A172 (cell line): ENCODE measurements at places on chromosomes 2 and 18. TPM values are rescaled to one million over a fixed set of nuclear protein-coding genes. Genes with fewer than 3 reads are reported as not detected.

DNA sequence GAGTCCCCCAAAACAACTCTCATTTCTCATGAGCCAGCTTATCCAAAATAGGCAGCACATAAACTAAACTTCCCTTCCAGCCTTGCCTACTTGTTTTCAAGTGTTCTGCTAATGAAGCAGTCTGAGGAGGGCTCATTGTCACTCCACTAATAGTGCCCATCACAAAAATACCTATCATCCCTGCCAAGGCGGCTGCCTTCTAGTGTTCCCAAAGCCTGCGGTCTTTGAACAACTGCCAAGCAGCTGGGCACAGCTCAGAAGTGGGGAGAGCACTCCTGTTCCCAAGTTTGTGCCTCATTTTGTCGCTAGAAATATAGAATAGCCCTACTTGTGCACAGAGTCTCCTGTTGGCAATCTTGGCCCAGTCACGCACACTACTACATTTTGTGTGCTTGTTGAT lies 50.3 kb downstream of the DTNA start:
- DNase-seq, result no peak

GPR45 gene
- total RNA-seq, result not detected in 2 replicates

- DNase-seq, result no peak
Measured at GRCh38 chr18:48036226-48036625, 105.8 kb upstream of the SMAD2 start.

- DNase-seq, result no peak
Measured at GRCh38 chr2:146817613-146818012, 1027.2 kb upstream of the ACVR2A start.

DNA sequence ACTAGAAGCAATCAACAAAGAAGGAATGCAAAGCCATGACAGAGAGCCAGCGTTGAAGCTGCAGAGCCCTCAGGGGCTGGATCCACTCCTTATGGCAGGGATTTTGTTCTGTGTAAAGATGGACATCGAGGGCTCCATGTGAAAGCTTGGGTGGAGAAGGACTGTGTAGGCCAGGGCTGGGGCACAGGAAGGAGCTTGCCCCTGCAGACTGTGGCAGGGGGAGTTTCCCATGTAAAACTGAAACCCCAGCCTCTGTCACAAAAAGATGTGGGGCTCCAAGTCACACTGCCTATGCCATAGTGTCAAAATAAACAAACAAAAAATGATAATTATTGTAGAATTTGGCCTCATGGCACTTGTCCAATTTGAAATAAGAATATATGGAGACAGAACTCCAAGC lies 408.7 kb upstream of the HS6ST1 start:
- DNase-seq, result no peak

DNA sequence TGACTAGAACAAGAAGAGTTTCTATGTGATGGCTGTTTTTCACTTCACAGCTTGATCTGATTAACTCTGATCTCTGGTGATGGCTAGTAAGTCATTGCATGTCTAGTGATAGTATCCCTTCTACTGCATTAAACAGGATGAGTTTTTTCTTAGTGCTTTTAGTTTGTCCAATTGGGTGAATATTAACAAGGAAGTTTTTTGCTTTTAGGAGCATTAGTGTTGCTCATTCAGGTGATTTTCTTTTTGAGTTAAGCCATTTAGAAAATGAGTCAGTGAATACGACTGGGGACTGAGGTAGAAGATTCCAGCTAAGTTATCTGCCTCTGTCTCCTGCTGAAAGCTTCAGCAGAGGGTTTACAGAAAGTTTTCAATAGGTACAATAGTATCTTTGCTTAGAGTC lies 306.7 kb downstream of the PIK3C3 start:
- no peak for DNase-seq

DNA sequence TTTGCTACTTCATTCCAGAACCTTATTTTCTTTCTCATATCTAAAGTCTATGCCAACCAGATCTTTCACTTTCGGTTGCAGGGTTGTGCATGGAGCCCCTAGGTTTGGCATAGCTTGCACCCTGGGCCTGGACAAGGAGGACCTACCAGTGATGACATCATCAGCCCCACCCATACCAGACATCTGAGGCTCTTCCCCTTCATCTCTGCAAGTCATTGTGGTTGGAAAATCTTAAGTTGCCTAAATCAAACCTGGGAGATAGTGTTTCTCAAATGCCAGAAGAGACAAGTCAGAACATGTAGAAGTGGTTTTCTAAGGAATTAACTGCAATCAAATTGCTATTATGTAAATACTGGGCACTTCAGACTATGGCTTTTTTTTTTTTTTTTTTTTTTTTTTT lies 363.3 kb downstream of the ZNF516 start:
- DNase-seq, result peak; percentile 1

DNA sequence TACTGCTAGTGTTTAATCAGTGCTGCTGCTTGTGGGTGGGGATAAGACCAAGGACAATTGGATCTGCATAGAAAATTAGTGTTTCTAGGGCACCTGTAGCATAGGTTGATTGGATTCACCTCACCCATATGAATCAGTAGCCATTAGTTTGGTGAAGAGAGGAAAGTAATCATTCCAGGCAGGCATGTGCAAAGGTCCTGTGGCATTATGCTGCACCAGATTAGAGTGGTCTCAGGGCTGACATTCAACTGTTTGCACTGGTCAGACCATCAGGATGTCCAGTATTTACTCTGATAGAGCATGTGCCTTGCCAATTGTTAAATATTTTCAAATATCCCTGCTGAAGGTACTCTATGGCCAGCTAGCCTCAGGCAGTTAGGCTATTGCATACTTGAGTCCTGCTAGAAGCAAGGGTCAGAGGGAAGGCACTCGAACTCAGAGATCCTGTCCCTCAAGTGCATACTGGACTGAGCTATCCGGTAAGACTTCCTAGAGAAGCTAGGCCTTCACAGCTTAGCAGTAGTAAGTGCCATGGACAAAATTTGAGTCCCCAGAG lies 64.7 kb downstream of the SKA1 start:
- no peak for DNase-seq

CLIP4 gene
- 26.9 and 40.2 TPM in 2 replicates for total RNA-seq

GRCh38 chr2:159987181-159987580 lies 75.2 kb downstream of the PLA2R1 start:
- DNase-seq, result no peak

DNA sequence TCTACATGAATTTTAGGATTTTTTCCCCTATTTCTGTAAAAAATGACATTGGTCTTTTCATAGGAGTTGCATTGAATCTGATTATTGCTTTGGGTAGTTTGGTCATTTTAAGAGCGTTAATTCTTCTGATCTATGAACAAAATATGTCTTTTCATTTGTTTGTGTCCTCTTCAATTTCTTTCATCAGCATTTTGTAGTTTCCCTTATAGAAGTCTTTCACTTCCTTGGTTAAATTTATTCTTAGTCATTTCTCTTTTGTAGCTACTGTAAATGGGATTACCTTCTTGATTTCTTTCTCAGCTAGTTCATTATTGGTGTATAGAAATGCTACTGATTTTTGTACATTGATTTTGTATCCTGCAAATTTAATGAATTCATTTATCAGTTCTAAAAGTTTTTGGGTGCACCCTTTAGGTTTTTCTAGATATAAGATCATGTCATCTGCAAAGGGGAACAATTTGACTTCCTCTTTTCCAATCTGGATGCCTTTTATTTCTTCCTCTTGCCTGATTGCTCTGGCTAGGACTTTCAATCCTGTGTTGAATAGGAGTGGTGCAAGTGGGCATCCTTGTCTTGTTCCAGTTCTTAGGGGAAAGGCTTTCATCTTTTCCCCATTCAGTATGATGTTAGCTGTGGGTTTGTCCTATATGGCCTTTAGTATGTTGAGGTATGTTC lies 36.6 kb upstream of the AAK1 start:
- DNase-seq, result no peak

GRCh38 chr2:33022989-33023727 lies 76.4 kb downstream of the LTBP1 start:
- peak; percentile 68 for DNase-seq

CTLA4 gene
- not detected in 2 replicates for total RNA-seq

DNA sequence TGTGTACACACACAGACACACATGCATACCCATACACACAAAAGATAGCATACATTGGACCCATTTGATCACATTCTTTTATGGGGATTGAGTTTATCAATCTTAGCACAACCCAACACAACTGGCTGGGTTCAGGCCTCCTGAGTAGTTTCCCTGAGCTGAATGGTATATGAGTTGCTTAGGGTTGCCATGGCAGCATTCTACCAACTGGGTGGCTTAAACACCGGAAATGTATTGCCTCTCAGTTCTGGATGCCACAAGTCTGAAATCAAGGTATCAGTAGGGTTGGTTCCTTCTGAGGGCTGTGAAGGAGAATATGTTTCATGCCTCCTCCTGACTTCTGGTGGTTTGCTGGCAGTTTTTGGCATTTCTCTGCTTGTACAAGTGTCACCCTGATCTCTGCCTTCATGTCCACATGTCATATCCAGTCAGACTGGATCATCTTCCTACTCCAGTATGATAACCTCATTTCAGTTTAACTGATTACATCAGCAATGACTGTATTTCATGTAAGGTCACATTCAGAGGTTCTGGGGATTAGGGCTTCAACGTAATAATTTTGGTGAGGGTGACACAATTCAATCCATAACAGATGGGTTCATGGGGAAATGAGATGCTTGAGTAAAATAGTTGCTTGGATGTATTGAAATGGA lies 212.7 kb downstream of the KCNE4 start:
- no peak for DNase-seq

MMADHC gene
- total RNA-seq, result 425 and 434 TPM in 2 replicates

DNA sequence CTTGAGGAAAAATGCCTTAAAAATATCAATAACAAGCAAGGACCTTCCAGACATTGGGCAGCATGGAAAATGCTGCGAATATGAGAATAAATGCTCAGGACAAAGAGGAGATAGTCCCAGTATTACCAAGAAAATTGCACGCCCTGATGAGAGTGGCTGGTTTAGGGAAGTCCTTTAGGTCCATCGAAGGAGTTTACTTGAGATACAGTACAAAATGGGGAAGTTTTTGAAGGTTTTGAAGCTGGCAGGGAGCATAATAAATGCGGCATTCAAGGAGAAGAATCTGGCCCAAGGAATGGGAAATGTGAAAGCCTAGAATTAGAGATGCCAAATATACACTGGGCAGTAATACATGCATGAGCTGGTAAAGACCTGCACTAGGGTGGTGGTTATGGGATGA lies 90.2 kb upstream of the SPATS2L start:
- DNase-seq, result no peak

DNA sequence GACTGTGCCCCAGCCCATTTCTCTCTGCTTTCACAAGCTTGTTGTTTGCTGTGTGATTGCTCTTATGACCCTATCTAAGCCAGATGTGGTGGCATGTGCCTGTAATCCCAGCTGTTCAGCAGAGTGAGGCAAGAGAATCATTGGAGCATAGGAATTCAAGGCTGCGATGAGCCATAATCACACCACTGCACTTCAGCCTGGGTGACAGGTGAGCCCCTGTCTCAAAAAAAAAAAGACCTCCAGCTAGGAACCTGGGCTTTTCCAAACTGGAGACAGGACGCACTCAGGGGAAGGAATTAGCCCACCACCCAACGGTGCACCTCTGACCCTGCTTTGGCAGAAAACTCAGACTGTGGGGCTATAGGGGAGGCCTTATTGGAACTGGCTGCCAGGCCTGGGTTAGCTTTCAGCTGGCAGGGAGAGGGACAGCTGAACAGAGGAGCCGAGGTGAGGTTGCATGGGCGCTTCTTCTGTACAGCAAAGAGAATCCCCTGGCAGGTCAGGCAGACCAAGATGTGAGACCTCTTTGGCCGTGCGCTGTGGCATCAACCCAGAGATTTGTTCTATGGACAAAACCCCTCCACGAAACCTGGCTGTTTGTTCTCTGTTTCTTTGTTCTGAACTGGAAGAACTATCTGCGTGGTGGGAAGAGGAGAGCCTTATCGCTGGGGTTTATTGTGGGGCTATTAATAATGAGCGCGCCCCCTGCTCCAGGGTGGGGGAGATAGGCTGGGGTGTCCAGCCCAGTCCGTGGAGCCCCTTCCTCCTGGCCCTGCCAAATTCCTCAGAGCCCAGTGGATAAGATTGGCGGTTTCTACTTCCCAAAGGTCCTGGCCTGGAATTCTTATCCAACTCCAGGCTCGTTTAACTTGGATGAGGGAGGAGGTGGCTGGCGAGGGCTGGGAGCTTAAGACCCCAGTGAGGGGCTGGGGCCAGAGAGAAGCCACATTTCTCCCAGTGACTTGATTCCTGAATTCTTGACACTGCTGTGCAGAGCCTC lies 38.8 kb upstream of the SMAD7 start:
- no peak for DNase-seq

GRCh38 chr2:240397924-240398645 lies 37.4 kb upstream of the GPC1 start:
- no peak for DNase-seq

DNA sequence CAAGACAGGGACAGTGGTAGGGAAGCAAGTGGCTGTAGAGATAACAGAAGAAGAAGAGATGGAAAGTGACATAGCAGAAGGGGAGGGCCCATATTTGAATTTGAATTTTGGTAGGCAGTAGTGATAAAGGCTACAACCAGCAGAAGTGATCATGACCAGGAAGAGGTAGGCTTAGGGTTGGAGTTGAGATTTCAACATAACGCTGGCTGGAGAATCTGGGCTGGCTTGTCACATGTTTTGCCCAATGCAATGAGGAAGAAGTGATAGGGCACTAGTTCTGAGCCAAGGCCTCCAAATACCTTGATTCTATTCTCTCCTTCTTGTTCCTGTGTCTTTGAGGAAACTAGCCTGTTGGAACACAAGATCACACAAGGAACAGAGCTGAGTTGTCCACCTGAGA lies 69.4 kb downstream of the SCG2 start:
- no peak for DNase-seq

- DNase-seq, result no peak
Measured at GRCh38 chr18:78934551-78935225, 44.9 kb upstream of the SALL3 start.

DNA sequence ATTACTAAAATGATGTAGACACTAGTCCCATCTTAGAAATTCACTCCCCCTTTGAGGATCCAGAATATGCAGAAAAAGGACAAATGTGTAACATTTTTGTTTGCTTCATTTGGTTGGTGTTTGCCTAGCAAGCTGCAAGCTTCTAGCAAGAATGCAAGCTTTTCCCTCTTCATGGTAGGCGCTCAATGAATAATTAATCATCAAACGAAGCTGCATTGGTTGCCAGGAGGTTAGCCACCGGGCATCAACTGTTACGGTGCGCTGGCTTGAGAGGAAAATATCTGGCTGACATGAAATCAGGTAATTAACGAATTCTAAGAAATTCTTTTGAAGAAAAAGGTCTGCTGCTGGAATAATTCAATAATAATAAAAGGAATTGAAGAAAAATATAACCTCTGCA lies 341.0 kb upstream of the KYNU start:
- no peak for DNase-seq

- no peak for DNase-seq
Measured at GRCh38 chr18:23693846-23694245, 4.6 kb downstream of the LAMA3 start.

DNA sequence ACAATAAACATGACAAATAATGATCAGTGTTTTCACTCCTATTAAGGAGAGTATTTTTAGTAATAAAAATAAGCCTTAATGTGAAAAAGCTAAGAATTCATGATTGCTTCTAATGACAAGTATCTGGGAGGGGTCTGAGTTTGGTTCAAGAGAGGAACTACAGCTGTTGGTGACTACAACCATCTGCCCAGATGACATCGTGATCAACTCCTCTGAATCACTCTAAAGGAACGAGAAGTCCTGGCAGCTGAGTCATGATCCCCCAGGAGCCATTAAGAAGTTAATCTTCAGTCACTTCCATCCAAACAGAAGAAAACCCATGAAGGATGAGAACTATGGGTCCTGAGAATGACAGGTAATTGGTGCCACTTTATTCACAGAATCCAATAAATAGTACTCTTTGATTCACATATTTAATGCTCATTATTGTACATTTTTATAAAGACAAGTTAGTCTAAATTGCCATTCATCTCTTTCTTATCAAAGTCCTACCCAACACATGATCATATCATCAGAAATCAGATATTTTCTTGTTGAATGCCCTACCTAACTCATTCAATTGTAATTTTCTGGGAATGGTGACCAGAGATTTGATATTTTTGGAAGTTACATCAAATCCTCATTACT lies 6.8 kb downstream of the TFPI start:
- DNase-seq, result peak; percentile 98
